ENCODE measurements at places on chromosomes 2 and 18.

- no peak for DNase-seq
Observed at GRCh38 chr2:168138374-168138773, 109.0 kb downstream of the STK39 start.

DNA sequence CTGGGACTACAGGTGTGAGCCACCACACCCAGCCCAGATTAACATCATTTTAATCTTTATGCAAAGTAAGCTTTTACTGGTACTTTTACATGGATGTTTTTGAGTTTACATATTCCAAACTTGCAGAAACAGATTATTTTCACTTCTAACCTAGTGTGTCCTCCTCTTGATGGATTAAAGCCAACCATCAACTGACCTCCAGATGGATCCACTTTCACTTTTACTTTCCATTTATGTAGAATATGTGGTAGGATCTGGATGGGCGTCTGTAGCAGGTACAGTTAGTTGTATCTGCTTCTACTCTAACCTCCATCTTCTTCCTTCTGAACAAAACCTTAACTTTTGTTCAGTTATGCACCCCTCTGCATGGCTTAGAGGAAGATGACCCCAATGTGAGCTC, 264.1 kb downstream of the CDH20 start:
- DNase-seq = no peak

DNA sequence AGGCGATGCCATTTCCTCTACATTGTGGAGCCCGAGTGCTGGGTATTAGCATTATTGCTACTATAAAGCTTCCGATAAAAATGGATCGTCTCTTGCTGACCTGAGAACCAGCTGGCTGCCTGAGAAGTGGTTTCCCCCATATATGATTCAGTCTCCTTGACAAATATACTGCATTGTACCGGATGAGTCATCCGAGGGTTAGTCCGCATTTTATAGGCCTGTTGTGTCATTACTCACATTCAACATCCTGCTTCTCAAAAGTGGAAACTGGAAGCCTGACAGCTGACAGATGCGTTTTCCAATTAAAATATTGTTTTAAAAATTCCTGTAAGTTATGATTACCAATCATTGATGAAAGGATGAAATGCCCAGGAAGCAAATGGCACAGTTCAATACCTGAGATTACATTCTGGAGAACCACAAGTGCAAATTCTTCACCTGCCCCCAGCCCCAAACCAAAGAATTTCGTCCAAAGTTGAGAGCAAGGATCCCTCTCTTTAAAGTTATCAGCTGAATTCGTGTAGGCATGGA, 65.7 kb downstream of the SPRED2 start:
- peak; percentile 80 for DNase-seq

GRCh38 chr2:16608661-16609643, 56.7 kb downstream of the CYRIA start:
- peak; percentile 37 for DNase-seq

- no peak for DNase-seq
Observed at GRCh38 chr2:143051465-143051864, 77.8 kb upstream of the ARHGAP15 start.

GRCh38 chr18:57202881-57203280, 56.0 kb downstream of the BOD1L2 start:
- no peak for DNase-seq

- DNase-seq = peak; percentile 37
Observed at GRCh38 chr2:1546023-1546591, 132.8 kb downstream of the TPO start.

DNA sequence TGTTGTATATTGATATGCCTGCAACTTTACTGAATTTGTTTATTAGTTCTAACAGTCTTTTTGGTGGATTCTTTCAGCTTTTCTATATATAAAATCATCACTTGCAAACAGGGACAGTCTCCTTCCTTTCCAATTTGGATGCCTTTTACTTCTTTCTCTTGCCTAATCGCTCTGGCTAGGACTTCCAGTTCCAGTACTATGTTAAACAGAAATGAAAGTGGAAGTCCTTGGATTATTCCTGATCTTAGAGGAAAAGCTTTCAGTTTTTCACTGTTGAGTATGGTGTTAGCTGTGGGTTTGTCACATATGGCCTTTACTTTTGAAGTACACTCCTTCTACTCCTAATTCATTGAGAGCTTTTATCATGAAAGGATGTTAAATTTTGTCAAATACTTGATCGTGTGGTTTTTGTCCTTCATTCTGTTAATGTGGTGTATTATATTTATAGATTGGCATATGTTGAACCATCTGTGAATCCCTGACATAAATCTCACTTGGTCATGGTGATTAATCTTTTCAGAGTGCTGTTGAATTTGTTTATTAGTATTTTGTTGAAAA, 52.9 kb downstream of the REL start:
- DNase-seq = no peak

DNA sequence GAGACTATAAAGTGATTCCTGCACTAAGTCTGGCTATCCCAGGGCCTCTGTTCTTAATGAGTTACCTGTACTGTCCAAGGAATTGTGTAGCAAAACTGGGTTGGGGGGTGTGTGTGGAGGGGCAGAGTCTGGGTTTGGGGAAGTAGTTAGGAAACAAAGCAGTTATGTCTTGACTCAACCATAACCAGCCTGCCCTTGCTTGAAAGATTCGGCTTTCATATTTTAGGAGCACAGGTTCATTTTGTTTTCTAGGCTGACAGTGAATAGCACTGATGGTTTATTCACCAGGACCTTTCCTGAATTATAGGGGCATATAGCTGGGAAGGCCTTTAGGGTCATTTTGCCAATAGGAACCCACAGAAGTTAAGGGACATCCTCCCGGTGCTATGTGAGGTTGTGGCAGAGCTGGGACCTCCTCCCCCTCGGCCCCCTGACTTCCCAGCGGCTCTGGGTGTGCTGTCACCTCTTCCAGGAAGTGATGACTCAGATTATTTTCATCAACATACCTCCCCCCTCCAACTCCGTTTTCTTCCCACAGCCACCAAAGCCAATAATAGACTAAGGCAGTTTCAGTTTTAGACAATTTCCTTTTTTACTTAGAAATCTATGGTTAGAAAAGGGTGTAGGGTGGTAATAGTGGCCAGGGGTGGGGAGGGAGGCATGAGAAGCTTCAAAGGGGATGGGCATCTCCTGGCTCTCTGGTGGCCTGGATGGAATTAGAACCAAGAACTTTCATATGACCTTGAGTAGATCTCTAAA, 44.8 kb downstream of the SETBP1 start:
- no peak for DNase-seq

GRCh38 chr2:241121008-241121407, 18.9 kb upstream of the MTERF4 start:
- DNase-seq = no peak

DNA sequence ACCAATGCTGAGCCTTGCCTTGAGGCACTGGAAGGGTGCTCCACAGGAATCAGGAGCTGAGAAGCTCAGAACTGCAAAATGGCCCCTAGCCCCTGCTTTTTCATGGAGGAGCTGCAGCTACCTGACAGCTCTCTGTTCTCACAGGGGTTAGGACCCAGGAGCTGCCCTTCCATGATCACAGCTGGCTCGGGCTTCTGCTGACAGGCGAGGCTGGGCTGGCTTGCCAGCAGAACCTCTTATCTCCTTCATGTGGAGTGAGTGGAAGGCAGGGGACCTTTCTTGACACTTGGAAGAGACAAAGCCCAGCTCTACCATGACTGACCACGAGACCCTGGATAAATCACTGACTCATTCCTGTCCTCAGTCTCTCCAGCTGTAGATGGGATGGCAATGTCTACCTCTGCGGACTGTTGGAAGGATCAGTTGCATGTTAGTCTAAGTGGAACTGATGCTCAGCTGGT, 113.4 kb downstream of the CAPN13 start:
- no peak for DNase-seq

GRCh38 chr2:28664120-28664842, 87.3 kb upstream of the PPP1CB start:
- no peak for DNase-seq

- peak; percentile 15 for DNase-seq
Observed at GRCh38 chr2:218810256-218810655, 21.3 kb downstream of the PRKAG3 start.

- DNase-seq = no peak
Observed at GRCh38 chr2:69292256-69292655, 94.8 kb downstream of the GFPT1 start.

- DNase-seq = no peak
Observed at GRCh38 chr2:199258291-199258690, 199.4 kb downstream of the SATB2 start.

- no peak for DNase-seq
Observed at GRCh38 chr18:46596119-46596518, 60.9 kb downstream of the LOXHD1 start.

DNA sequence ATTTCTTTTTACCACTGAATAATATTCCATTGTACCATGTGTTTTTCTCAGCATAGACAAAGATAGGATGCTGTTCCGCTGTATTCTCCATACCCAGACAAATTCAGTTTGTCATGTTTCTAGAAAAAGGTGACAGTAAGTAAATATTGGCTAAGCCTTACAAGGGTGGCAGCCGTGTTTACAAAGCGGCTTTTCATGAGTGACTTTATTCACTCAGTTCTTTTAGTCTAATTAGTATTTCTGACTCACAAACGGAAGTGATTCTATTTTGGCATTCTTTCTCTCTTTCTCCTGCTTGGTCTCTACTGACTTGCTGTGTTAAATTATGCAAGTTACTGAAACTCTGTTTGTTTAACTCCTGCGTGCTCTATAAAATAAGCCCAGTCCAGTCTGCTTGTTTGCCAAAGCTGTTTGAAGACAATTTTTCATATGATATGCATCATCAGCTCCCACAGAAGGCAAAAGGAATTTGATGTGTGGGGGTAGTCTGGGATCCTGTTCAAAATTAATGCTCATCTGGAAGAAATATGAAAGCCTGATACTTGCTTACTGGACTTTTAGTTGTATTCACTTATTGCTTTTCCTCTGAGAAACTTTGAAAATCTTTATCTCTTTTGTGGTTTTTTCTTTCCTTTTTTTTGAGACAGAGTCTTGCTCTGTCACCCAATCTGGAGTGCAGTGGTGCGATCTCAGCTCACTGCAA, 2.3 kb upstream of the PLEKHH2 start:
- peak; percentile 55 for DNase-seq

Measured in AG04450 (cell line).